NCI-H187 treated with DMSO at 0.1 percent for 48 hours (cell line): ENCODE measurements at places on chromosomes 13 and 19.

DNA sequence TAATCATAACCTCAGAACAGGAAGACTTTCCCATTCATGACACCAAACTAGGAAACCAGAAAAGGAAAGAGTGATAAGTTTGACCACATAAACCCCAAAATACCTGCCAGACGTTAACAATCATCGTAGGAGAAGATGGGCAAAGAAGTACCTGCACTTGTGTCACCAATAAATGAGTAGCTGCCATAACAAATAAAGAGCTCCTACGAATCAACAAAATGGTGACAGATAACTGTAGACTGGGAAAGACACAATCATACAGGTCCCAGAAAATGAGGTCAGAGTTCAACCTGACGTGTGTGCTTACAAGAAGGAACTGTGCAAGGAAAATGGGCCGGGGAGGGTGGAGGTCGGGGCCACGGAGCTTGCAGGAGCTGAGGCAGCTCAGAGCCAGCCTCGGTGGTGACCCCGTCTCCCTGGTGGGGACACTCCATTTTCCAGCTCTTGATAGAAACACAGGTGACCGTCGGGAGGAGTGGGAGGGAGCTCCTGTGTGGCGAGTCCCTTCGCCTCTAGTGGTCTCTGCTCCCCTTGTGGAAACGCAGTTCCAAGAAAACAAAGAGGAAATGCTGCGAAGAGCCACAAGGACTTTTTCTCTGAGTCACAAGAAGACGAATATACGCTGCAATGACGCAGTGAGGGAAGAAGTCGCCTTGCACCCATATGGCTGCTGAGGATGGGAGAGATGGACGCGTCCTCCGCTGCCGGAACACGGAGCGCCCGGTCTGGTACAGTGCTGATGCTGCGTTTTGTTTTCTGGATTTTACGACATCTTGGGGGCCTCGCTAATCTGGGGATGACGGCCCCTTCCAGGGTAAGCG, 9.5 kb downstream of the PIP5K1C start:
- no peak for DNase-seq

GRCh38 chr13:79541426-79542049, 60.6 kb downstream of the NDFIP2 start:
- no peak for DNase-seq

GRCh38 chr13:47417485-47417884, 520.6 kb upstream of the HTR2A start:
- no peak for DNase-seq

GRCh38 chr19:40300668-40301067, 15.5 kb upstream of the AKT2 start:
- DNase-seq: no peak

DNA sequence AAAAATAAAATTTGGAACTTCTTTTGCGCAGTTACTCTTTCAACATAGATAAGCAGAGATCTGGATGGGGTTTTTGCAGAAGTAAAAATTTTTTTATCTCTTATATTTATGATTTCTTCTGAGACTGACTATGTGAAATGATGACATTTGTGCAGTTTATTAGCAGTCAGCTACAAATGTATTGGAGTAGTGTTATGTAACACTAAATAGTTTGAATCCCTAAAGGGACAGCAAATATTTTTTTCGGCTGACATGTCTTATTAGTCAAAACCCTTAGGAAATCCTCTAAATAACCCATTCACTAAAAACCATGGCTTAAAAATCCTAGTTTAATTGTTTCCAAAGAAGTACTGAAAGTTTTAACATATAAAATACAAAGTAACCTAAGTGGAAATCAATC, 48.0 kb upstream of the EDNRB start:
- no peak for DNase-seq

DNA sequence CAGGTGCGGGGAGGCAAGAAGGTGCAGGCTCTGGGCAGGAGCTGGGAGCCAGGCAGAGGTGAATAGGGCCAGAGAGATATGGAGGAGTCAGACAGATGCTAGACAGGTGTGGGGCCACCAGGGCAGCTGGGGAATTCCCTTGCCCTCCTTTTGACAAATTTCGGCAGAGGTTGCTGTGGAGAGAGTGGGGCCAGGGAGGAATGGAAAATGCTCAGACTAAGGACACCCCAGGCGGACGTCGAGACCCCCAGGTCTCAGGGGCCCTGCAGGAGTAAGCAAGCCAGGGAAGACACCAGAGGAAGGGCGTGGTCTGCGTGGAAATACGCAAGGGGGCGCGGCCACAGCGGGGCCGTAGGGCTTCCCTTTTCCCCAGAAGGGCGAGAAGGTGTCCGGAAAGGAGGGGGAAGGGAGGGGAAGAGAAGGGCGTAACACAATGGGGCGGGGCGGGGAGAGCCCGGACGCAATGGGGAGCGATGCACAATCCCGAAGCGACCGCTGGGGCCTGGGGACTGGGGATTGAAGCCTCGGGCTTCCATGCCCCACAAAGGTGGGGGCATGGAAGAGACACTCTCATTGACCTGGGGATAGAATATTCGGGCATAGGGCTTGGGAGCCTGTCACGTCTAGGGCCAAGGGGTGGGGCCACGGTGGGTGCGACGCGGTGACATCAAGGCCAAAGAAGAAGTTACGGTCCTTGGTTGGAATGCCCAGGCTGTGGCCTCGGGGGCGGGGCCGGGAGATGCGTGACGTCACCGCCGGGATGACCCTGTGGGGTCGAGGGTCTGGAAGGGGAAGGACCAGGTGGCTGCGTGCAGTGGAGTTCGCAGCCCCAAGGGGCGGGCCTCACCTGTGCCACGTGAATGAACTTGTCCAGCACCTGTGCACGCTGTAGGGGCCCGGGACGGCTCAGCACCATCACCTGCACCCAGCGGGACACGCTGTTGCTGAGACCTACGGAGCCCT, 8.2 kb downstream of the RASGRP4 start:
- DNase-seq: no peak

DNA sequence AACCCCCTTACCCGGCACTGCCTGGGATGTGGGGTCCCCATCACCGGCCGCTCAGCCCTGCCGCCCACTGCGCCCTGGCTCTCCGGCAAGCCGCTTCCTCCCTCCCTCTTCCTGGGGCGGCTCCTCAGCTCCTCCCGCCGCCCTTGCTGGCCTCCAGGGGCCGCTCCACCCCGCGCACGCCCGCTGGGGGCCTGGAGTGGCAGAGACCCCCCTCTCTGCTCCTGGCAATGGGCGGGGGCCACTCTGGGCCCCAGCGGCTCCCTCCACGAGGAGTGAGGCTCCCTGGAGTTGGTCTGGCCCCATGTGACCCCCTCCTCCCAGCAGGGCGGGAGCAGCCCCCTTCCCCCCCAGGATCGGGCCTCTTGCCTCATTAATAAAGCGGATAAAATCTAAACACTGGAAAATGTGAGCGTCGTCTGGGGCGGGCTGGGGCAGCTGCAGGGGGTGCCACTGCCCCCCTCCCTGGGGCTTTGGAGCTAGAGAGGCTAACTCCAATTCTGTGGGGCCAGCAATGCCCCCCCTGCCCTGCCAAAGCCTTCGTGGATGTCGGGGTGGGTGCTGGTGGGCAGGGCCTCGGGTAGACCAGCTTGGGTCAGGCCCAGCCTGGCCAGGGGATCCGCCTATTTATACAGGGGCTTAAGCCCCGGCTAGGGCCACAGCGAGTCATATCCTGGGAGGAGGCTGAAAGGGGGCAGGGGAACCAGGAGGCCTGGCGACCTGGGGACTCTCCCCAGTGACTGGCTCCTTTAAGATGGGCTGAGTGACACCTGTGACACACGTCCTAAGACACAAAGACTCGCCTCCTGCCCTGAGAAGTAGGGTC, at the start of gene PTGER1:
TSS of gene PTGER1 (minus strand) at position 104 of the 823 bp plus-strand sequence. CDS start 1,034 bp downstream, outside the sequence.
- no peak for DNase-seq

DNA sequence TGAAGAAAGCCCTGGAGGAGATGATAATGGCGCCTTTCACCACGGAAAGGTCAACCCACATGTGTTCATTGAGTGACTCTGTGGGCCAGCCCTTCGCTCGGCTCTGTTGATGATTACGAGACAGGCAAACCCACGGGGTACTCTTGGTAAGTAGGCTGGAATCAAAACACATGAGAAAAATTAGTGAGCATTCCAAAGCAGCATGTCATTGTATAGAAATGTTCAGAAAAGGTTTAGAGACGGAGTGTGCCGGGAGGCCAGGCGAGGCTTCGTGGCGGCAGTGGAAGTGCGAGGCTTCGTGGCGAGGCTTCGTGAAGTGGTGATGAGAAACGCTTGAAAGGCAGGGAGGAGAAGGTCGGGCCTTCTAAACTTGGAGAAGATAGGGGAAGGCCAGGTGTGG, 144.3 kb downstream of the ZNF536 start:
- DNase-seq: no peak

GRCh38 chr13:108425056-108425455, 155.5 kb downstream of the TNFSF13B start:
- DNase-seq: no peak

DNA sequence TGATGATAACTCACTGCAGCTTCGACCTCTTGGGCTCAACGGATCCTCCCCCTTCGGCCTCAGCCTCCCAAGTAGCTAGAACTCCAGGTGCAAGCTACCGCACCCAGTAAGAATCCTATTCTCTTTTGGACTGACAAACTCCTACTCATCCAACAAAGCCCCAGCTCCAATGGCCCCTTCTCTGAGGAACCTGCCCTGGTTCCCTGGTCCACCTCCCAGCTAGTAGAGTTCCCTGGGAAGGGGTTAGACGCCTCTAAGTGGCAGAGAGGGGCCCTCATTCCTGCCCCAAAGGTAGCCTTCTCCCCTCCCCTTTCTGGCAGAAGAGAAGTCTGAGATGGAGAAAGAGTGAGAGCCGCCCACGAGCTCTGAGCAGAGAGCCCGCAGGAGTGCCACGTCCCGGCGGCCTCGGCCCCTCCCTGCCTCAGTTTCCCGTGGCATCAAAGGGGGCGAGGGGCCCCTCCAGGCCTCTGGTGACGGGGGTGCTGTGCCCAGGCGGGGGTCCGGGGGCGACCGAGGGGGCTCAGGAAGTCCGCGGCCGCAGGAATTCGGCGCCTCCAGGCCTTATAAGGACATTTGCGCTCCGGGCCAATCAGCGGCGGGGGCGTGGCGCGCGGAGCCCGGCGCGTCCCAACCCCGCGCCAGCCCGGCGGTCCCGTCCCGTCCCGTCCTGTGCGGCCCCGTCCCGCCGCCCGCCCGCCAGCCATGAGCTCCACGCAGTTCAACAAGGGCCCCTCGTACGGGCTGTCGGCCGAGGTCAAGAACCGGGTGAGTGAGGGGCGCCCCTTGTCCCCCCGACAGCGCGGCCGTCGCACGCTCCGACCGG, at the start of gene CNN2:
TSS of gene CNN2 (plus strand) at position 649 of the 823 bp plus-strand sequence. CDS start at position 703, 54 bp downstream.
- DNase-seq: no peak

GRCh38 chr13:91328726-91329125, 18.8 kb upstream of the MIR17HG start:
- DNase-seq: no peak
